Stimulated activated CD8-positive, alpha-beta memory T cell treated with anti-CD3 and anti-CD28 coated beads, Interleukin-4, amount 100 ng/mL, for 1 hour (primary cell): ENCODE measurements at places on chromosomes 13 and 19.

- no peak for DNase-seq
These were observed 28.4 kb downstream of the ADGRL1 start for GRCh38 chr19:14177496-14178074.

DNA sequence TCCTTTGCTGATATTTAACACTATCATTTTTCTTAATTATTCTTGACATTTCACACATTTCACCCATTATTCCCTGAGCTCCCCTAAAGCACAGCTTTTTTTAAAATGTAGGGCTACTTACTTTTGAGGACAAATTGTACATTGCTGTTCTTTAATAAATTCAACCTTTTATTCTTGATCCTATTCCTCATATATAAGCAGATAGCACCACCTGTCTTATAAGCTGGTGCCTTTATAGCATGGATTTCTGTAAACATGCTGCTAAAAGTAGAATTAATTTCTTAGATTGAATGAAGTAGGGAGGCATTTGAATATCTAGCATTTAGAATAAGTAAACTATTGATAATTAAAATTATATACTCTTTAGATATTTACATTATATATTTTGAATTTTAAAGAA, 603.4 kb upstream of the PCDH9 start:
- no peak for DNase-seq

- no peak for DNase-seq
These were observed 28.4 kb downstream of the ARID3A start for GRCh38 chr19:954272-954671.

GRCh38 chr19:16135430-16136127, 7.9 kb upstream of the HSH2D start:
- no peak for DNase-seq

DNA sequence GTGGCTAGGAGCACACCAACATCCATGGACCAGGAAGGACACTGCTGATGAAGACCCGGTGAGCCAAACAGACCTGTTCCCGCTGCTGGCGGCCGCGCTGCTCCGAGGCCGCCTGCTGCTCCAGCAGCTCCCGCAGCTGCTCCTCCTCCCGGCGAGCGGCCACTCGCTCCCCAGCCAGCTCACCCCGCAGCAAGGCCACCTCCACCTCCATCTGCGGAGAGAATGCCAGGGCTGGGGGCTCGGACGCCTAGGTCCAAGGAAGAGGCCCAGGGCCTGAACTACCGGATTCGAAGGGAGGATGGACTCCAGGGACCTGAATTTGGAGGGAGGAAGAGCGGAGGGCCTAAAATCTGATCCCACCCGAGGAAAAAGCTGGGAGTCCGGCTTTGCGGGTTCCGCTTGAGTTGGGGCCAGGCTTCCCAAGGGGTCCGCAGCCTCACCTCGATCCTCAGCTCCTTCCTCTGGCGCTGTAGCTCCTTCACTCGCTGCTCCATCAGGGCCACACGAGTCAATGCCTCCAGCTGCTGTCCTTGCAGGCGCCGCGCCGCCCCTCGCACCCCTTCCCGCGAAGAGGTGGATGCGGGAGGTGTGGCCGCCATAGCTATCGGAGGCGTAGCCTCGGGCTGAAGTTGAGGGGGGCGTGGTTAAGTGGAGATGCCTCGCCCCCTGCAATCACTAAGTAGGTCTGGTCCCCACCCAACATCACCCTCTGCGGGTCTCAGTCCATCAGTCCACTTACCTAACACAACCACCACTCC, 2.7 kb downstream of the PHLDB3 start:
- DNase-seq = no peak
